Activated CD8-positive, alpha-beta memory T cell treated with anti-CD3 and anti-CD28 coated beads, Interleukin-2, amount 50 U/mL, for 4 hours (primary cell): ENCODE measurements at places on chromosomes 7 and 10.

- no peak for DNase-seq
Measured at GRCh38 chr10:4596951-4597350, 229.1 kb upstream of the AKR1E2 start.

GRCh38 chr7:120442838-120443237, 169.9 kb downstream of the KCND2 start:
- DNase-seq: no peak

GRCh38 chr10:94878649-94879048, 59.8 kb upstream of the CYP2C9 start:
- DNase-seq: no peak

- DNase-seq: no peak
Measured at GRCh38 chr7:78472519-78472918, 673.9 kb downstream of the PHTF2 start.

DNA sequence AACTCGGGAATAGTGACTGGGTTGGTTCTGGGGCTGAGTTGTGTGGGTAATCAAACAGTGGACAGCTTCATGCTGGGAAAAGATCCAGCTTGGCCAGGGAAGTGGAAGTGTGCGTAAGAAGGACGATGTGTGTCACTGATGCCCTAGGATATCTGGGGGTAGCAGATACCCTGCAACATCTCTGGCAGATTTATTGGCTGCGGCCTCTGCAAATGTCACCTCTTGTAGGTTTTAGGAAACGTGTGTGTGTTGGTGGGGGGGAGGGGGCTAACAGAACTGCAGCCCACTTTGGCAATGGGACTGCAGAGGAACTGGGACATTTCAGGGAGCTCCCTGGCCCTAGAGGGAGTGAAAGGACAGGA, 965 bp upstream of the AGAP3 start:
- DNase-seq: no peak

DNA sequence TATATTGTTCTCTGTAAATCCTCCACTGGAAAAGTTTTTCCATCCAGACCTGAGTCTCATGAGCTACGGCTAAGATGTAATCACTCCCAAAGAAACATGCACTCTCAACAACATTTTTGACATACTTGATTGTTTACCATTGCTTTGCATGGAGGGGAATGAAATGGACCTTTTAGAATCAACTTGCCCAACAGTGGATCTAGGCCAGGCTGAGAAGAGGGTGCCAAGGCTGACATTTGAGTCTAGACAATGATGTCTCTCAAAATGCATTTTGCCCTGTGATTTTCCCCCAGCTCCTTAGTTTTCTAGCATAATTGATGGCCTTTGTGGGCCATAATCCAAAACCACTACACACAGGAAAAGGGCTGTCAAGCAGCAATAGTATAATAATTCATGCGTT, 297.9 kb upstream of the KLF6 start:
- no peak for DNase-seq
